ENCODE measurements at places on chromosomes 7 and 10.

GRCh38 chr10:28375399-28376354 is 72.8 kb upstream of the MPP7 start:
- DNase-seq: no peak

- no peak for DNase-seq
These were observed 974 bp downstream of the KIF11 start for GRCh38 chr10:92593619-92594588.

DNA sequence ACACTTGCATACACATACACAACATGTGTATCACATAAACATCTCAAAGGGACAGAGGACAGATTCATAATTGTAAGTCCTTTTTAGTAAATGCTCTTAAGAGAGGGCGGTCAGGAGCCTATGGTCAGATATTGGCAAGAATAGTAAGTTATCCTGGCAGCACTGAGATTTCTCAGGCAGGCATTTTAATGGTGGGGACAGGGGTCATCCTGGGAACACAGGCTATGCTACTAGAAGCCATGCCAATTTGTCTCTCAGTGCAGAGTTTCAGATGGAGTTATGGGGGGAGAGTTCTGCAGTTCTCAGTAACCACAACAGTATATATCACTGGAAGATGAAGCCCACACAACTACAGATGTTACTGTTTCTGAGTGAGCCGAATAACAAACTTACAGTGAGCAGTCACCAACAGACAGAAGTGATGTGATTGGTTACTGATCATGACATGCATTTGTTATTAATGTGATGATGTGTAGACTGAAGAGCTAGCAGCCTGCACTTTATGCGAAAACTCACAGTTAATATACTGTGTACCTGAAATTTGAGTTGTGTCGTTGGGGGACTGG is 16.4 kb downstream of the ZNF487 start:
- no peak for DNase-seq

DNA sequence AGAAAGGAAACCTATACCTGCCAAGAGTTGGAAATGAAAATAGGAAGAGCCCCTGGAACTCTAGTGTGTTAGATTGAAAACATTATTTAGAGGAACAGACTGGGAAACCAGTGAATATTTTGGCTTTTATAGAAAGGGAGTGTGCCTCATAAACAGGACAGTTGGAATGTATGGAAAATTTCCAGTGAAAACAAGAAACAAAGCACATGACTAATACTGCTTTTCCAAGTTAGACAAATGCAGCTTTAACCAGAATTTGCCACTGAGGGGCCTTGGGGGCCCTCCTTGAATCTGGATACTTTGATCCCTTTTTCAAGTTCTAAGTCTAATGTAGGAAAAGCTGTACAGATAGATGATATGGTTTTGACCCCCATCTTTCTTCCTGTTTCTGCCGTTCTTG is 21.2 kb downstream of the ITGB8 start:
- no peak for DNase-seq

- DNase-seq: no peak
These were observed 1.1 kb downstream of the EPHA1 start for GRCh38 chr7:143407287-143408251.

GRCh38 chr7:27083646-27084045 is 12.2 kb downstream of the HOXA1 start:
- no peak for DNase-seq

DNA sequence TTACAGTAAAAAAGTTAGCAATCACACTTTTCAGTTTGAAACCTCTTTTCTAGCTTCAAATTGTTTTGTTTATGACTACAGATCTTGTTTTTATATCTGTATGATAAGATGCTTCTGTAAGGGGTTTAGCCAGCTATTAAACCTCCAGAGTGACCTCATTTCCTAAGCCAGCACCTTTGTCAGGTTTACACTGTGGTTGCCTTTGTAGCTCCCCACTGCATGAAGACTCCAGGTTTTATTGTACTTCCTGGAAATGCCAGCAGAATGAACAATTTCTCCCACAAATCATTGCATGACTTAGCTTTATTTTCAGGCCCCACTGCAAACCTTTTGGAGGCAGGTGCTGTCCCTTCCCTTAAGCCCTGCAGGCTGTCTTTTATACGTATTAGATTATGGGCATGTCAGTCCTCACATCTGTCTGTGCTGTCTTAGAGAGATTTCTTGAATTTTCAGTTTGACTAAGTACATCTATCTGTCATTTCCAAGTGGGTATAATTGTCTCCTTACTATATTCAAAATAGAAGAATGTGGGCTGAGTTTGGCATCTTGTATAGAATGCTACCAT is 8.2 kb upstream of the AGR3 start:
- no peak for DNase-seq

DNA sequence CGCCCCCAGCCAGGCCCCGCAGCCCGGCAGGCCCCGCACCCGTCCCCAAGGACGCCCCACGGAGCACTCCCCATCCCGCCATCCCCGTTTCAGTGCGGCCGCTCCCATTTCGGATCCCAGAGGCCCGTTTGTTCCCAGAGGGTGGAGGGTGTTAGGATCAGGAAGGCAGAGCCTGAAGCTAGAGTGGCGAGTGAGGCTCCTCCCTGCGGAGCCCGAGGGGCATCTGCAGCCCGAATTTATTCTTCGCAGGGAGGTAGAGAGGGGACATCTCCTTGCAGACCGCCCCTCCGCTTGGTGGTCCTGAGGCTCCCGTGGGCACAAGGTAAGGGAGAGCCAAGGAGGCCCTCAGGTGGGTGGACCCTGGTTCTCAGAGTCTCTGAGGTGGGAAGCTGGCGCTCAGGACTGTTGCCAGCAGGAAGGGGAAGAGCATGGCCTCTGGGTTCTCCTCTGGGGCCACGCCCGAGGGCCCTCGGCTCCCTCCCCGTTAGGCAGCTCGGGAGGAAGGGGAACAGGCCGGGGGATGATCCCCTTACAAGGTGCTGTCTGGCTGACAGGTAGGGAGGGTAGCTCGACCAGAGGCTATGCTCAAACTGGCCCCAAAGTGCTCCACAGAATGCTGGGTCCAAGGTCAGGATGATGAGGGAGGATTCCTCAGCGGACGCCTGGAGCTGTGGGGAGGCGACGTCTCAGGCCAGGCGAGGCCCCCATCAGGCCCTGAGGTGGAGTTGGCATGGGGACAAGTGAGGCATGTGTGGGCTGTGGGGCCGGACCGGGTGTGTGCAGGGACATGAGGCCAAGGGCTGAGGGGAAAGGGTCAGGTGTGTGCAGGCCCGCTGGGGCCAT is 17.4 kb downstream of the POLL start:
- DNase-seq: no peak

GRCh38 chr7:90856351-90857070 is 260.4 kb downstream of the CDK14 start:
- DNase-seq: no peak

DNA sequence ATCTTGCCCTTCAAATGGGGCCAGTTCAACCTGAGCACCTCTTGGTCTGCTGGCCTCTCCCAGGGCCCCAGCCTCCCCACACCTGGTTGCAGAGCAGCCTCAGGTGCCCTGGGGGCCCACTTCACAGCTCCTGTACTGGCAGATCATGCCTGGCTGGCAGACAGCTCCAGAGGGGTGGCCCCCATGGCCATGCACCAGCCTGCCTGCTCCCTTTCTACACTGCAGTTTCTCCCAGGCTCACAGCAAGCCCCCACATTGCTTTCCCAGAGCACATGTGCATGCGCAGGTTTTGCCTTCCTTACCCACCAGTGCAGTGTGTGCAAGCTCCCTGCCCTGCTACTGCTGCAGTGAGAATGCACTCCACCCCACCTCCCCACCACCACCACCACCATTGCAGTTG is 9.8 kb upstream of the MIOS start:
- DNase-seq: no peak

DNA sequence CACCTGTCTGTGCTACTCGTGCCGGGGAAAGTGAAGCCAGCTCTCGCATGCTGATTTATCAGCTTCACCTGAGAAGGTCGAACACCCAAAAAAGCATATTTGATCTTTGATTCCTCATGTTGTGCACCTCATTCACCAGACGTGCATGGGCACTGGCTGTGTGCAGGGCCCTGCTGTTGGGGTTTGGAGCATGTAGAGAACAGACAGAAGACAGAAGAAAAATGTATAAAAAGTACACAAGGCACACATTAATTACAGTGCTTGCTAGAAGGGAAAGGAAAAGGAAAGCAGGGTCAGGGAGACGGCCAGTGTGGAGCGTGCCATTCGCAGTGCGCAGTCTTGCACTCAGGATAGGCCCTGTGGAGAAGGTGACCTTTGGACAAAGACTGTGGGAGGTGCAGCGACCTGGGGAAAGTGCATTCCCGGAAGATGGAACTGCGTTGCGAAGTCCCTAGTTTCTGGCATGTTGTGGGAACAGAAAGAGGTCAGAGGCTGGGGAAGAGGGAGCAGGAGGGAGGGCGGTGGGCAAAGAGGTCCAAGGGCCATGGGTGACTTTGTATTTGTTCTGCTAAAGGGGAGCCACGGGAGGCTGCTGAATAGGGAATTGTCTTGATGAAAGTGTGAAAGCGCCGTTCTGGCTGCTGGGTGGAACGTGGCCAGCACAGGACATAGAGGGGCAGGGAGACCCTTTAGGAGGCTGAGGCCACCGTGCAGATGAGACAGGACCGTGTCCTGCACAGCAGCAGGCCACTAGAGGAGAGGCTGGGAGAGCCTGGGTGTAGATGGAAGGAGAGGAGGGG is 232.8 kb downstream of the GLRX3 start:
- no peak for DNase-seq

- no peak for DNase-seq
These were observed 18.0 kb upstream of the FGL2 start for GRCh38 chr7:77217474-77218185.

DNA sequence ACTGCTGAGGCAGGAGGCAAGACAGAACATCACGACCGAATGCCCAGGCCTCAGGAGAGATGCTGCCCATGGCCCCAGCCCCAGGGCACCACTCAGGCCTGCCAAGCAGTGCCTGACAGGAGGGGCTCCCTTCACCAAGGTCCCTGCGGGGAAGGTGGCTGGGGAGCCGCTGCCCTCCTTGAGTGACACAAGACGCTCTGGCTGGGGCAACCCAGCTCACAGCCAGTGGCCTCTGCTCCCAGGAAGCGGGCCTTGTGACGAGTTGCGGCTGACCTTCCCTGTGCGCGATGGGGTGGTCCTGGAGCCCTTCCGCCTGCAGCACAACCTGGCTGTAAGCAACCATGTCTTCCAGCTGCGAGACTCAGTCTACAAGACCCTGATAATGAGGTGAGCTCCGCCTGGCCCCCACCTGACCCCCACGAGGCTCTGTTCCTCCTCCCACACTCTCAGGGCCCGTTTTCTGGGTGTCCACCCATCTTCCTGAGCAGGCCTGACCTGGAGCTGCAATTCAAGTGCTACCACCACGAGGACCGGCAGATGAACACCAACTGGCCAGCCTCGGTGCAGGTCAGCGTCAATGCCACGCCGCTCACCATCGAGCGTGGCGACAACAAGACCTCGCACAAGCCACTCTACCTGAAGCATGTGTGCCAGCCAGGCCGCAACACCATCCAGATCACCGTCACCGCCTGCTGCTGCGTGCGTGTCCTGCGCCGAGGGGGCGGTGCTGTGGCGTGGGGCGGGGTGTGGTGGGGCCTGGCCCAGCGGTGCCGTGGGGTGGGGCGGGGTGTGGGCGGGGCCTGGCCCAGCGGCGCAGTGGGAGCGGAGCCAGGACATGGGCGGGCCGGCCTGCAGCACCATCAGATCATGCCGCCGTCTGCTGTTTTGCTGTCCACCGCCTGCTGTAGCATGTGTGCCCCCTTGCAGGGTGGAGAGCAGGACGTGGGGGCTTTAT is 12.8 kb downstream of the ZMIZ2 start:
- DNase-seq: no peak

DNA sequence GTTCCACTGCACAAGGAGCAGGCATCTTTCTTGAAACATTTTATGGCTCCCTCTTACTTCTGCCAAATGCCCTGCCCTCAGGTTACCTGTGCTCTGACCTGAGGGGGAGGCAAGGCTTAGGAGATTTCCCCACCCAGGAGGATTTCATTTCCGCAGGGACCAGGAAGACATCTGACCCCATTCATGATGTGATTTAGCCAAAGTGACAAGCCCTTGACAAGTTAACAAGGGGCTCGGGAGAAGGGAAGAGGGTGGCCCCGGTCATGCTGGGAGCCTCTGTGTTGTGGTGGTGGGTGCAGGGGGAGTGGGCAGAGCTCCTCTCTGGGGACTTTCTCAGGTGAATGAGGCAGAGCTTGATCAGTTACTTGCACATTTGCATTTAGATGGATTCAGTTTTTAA is 18.9 kb downstream of the GIMAP5 start:
- DNase-seq: no peak

DNA sequence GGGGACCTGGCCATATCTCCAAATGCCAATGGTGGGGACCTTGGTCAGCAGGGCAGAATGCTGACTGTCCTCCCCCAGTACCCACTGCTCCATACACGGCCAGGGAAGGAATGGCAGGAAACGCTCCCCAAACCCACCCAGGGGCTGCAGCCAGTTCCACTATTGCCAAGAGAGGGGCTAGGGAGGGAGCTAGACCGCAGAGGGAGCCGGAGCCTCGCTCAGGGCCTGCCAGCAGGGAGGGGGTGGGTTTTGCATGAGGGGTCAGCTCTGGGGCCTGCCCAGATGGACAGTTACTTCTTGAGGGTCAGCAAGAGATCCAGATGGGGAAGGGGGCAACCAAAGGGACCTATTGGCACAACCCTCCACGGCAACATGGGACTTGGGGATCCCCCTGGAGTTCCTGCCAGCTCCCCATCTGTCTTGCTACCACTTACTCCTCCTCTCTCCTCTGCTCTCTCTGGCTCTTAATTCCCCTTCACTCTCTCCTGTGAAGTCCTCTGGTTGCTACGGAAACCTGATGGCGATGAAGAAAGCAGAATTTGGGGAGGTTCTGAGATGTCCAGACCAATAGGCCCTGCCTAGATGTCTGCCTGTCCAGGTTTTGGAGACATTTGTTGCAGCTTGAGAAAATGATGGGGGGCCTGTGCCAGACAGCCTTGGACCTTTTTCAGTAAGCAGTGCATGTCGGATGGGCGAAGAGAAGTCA is 12.6 kb downstream of the FGF8 start:
- DNase-seq: no peak

- DNase-seq: no peak
These were observed 7.2 kb downstream of the FAM3C start for GRCh38 chr7:121388950-121389349.

- DNase-seq: no peak
These were observed 16.3 kb upstream of the ORAI2 start for GRCh38 chr7:102417105-102417504.

DNA sequence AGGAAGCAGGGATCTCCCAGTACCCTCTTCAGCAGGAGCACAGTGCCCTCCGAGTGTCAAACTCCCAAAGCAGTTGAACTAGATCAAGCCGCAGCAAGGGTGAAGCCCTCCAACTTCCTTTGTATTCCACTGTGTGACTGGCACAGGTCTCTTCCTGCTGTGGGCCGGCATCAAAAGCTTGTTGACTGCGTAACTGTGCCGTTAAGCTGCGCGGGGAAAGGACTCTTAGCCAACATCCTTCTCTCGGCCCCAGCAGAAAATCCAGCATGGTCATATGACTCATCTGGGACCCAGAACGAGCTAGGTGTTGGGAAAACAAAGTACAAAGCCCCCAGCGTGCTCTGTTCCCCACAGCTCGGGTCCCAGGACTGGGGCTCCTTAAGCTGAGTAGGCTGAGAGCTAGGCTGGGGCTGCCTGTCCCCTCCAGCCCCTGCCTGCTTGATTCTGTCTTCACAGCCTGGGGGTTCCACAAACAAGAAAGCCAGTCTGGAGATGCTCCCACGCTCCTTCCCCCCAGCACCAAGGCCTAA is 52.2 kb downstream of the COL17A1 start:
- DNase-seq: no peak

Data from glomerular endothelial cell (primary cell).